ENCODE measurements at places on chromosomes 4 and X. TPM values are rescaled to one million over a fixed set of nuclear protein-coding genes. Genes with fewer than 3 reads are reported as not detected.

RS1 gene
- total RNA-seq, result 0.08 TPM

PSAPL1 gene
- total RNA-seq, result not detected

DNA sequence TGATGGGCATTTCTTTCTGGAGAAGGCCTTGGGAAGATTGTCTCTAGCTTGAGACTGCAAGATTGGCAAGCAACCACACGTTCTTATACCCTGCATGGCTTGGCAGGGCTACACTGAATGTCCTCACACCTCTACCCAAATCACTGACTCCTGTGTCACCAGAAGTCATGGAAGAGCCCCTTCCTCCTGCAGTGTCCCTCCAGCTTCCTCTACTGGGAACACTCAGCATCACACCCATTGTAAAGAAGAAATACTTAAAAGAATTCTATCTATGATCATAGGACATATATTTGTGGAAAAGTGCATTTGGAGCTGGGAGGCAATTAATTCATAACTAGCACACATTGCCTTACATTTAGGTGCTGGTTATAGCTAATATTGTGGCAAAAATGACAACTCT lies 113.1 kb downstream of the CCSER1 start:
- DNase-seq, result no peak

DNA sequence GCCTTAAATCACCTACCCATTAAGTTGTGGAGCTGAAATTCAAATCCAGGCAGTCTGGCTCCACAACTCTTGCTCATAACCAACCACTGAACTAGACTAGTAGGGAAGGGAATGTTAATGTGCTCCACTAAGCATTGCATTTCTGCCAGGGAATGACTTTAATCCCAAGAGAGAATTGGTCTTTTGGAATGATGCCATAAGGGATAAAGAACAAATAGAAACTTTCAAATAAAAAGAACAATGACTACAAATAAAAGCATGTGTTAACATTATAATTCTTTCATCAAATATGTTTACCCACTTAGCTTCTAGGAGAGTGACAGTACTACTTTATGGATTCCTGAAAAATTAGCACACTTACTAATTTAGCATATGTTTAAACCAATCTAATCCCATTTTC lies 905.9 kb downstream of the CENPC start:
- DNase-seq, result no peak

DNA sequence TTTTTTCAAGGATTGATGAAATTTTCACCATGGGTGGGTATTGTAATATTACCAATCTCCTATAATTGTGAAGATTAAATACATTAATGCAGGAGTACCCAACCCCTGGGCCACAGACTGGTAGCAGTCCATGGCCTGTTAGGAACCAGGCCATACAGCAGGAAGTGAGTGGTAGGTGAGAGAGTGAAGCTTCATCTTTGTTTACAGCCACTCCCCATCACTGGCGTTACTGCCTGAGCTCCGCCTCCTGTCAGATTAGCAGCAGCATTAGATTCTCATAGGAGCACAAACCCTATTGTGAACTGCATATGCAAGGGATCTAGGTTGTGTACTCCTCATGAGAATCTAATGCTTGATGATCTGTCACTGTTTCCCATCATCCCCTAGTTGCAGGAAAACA lies 15.1 kb downstream of the RAPGEF2 start:
- no peak for DNase-seq

DNA sequence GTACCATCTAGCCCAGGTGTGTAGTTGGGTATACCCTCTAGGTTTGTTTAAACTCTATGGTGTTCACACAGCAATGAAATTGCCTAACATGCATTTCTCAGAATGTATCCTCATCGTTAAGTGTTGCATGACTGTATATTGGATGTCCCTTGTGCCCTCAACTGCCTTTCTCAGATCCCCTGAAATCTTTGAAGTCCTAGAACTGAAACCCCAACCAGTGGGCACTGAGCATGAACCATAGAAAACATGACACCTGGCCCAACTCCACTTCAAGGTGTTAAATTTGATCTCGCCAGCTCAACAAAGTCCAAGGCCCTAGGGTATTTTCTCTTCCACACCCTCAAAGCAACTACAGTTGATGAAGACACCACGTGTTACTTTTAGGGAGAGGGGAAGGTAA lies 35.6 kb downstream of the GPR143 start:
- no peak for DNase-seq

F8 gene
- 0.50 TPM for total RNA-seq

- no peak for DNase-seq
Observed at GRCh38 chr4:109232681-109233080, 69.8 kb downstream of the COL25A1 start.
